ENCODE measurements at places on chromosomes 4 and X. TPM values are rescaled to one million over a fixed set of nuclear protein-coding genes. Genes with fewer than 3 reads are reported as not detected.

The FAT4 gene
- total RNA-seq = 5.6 TPM

The SLC25A31 gene
- total RNA-seq = not detected

The F11 gene
- total RNA-seq = not detected

The CYLC1 gene
- not detected for total RNA-seq

The STK32B gene
- total RNA-seq = not detected

The SSX1 gene
- not detected for total RNA-seq

The IL15 gene
- total RNA-seq = 6.2 TPM

The FGB gene
- total RNA-seq = not detected

The POU3F4 gene
- total RNA-seq = not detected

The L1CAM gene
- 0.30 TPM for total RNA-seq

The CD99L2 gene
- total RNA-seq = 54.7 TPM

The RBM10 gene
- total RNA-seq = 46.9 TPM

The EIF1AX gene
- total RNA-seq = 119 TPM

The SNCA gene
- total RNA-seq = not detected

The CT45A10 gene
- total RNA-seq = not detected

The LRCH2 gene
- 0.46 TPM for total RNA-seq

The TSPAN6 gene
- total RNA-seq = 24.8 TPM

The ANXA10 gene
- not detected for total RNA-seq

The ATP2B3 gene
- not detected for total RNA-seq

The GYPA gene
- total RNA-seq = not detected

The CXCL6 gene
- 1.5 TPM for total RNA-seq

The ARHGEF6 gene
- total RNA-seq = 4.8 TPM

The ZNF330 gene
- total RNA-seq = 24.0 TPM

The GPR82 gene
- total RNA-seq = not detected

The RNF128 gene
- total RNA-seq = 0.30 TPM

The PFKFB1 gene
- total RNA-seq = not detected

The TRIM60 gene
- total RNA-seq = not detected

The TKTL1 gene
- total RNA-seq = not detected

The ETDA gene
- total RNA-seq = not detected

The C4orf51 gene
- not detected for total RNA-seq

The PAGE3 gene
- total RNA-seq = not detected

The SPANXA1 gene
- not detected for total RNA-seq

The EXOC1L gene
- not detected for total RNA-seq

The SLITRK4 gene
- 0.10 TPM for total RNA-seq

The CFAP299 gene
- total RNA-seq = not detected

The TRIML2 gene
- total RNA-seq = not detected

The SAT1 gene
- 62.1 TPM for total RNA-seq

The CABS1 gene
- total RNA-seq = not detected

The RAI2 gene
- total RNA-seq = not detected

The HSFX3 gene
- not detected for total RNA-seq

The CXorf49B gene
- total RNA-seq = not detected

The CTAG1B gene
- total RNA-seq = not detected

The BEX1 gene
- total RNA-seq = 12.3 TPM

The S100G gene
- total RNA-seq = not detected

The TEX13B gene
- not detected for total RNA-seq

The KLHL8 gene
- 4.5 TPM for total RNA-seq

The HSFX4 gene
- total RNA-seq = not detected

The ZFYVE28 gene
- 1.5 TPM for total RNA-seq

The PPP4R3C gene
- not detected for total RNA-seq

The SCRG1 gene
- not detected for total RNA-seq

The GPAT3 gene
- total RNA-seq = 0.16 TPM

The CHM gene
- total RNA-seq = 8.0 TPM

The PDZD11 gene
- 80.6 TPM for total RNA-seq

The RTL5 gene
- total RNA-seq = 0.03 TPM

The ZCCHC4 gene
- total RNA-seq = 6.7 TPM

Measured in MG63 (cell line).